Mesothelial cell of epicardium (in vitro differentiated cells): ENCODE measurements at places on chromosomes 7 and 10.

DNA sequence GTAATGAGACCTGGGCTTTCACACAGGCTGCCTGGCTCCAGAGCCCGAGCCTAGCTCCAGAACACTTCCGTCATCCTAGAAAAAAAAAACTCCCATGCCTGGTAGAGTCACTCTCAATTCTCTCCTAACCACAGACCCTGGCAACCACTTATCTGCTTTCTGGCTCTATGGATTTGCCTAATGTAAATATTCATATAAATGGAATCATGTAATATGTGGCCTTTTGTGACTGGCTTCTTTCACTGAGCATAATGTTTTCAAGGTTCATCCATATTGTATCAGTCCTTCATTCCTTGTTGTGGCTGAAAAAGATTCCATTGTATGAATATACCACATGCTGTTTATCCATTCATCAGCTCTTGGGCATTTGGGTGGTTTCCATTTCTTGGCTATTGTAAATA lies 167.7 kb upstream of the MKLN1 start:
- no peaks in the 10 kb centered on the region for H3K36me3 ChIP-seq
- H3K27ac ChIP-seq, result no peak overlapping the region
- no peaks in the 10 kb centered on the region for H3K4me1 ChIP-seq
- H3K4me3 ChIP-seq, result no peak overlapping the region

DNA sequence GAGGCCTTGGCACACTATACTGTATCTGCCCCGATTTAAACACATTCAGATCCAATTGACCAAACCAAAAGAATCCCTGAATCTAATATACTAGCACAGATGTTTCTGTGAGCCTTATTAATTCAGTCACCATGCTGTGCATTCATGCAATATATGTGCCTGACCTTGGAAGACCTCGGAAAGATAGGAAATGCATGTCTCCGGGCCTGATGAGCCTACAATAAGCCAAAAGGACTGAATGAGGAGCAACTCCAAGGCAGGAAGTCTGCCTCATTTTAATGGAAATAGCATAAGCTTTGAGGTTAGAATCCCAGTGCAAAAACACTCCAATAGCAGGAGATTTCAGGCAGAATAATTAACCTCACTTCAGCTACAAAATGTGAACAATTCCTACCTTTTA lies 316.7 kb downstream of the LRRTM3 start:
- no peak overlapping the region for H3K27ac ChIP-seq
- H3K36me3 ChIP-seq, result no peaks in the 10 kb centered on the region
- H3K4me1 ChIP-seq, result no peaks in the 10 kb centered on the region
- no peaks in the 10 kb centered on the region for H3K27me3 ChIP-seq
- DNase-seq, result no peak
- no peak overlapping the region for H3K4me3 ChIP-seq

DNA sequence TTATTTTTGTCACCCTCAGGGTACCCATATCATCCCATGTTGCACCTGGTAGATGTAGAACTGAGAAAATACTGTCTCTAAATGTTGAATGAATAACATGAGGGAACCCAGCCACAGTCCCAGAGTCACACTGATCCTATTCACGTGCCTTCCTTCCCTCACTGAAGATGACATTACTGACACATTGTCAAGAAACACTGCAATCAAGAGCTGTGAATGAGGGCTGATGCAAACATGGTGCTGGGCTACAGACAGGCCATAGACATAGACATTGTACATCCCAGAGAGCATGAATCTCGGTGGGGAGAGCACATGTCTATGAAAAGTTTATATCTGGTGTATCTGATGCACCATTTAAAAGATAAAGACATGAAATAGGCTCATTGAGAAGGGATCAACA lies 9.8 kb downstream of the SLC13A4 start:
- no peaks in the 10 kb centered on the region for H3K27me3 ChIP-seq
- no peaks in the 10 kb centered on the region for H3K36me3 ChIP-seq
- H3K4me3 ChIP-seq, result no peak overlapping the region
- no peak overlapping the region for H3K27ac ChIP-seq
- H3K4me1 ChIP-seq, result peaks cover 5% of the 10 kb centered on the region

- H3K27me3 ChIP-seq, result no peaks in the 10 kb centered on the region
- no peak overlapping the region for H3K4me3 ChIP-seq
- H3K27ac ChIP-seq, result peak overlapping the region; percentile 27
- H3K4me1 ChIP-seq, result peaks cover 26% of the 10 kb centered on the region
- no peaks in the 10 kb centered on the region for H3K36me3 ChIP-seq
- no peak for DNase-seq
These were observed 143.3 kb downstream of the KCNMA1 start for GRCh38 chr10:77494327-77494726.

DNA sequence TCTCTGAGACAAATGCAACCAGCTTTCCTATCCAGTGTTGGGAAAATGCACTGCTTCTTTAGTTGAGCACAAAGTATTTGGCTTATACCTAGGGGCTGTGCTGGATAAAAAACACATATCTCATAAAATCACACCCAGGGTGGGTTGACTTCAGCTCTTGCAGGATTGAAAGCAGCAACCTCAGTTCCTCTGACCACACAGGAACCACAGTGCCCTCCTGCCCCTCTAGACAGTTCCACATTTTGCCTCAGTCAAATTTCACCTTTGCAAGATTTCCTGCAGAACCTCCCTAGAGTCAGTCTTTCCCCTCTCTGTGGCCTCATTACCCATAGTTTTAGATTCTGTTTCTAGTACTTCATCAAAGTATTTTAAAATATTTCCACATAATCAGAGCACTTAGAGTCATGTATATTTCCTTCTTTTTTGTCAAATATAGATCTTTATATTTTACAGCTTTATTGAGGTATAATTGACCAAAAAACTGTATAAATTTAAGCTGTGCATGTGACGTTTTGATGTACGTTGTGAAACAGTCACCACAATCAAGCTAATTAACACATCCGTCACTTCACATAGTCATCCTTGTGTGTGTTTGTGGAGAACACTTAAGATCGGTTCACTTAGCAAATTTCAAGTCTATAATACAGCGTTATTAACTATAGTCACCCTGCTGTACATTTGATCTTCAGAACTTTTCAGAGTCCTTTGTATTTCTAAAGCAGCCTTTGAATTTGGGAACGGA lies 37.0 kb upstream of the EGR2 start:
- no peak overlapping the region for H3K27ac ChIP-seq
- H3K4me1 ChIP-seq, result no peaks in the 10 kb centered on the region
- no peaks in the 10 kb centered on the region for H3K36me3 ChIP-seq
- no peak for DNase-seq
- H3K4me3 ChIP-seq, result no peak overlapping the region
- peaks cover 41% of the 10 kb centered on the region for H3K27me3 ChIP-seq
